ENCODE measurements at places on chromosomes 2 and 18.

DNA sequence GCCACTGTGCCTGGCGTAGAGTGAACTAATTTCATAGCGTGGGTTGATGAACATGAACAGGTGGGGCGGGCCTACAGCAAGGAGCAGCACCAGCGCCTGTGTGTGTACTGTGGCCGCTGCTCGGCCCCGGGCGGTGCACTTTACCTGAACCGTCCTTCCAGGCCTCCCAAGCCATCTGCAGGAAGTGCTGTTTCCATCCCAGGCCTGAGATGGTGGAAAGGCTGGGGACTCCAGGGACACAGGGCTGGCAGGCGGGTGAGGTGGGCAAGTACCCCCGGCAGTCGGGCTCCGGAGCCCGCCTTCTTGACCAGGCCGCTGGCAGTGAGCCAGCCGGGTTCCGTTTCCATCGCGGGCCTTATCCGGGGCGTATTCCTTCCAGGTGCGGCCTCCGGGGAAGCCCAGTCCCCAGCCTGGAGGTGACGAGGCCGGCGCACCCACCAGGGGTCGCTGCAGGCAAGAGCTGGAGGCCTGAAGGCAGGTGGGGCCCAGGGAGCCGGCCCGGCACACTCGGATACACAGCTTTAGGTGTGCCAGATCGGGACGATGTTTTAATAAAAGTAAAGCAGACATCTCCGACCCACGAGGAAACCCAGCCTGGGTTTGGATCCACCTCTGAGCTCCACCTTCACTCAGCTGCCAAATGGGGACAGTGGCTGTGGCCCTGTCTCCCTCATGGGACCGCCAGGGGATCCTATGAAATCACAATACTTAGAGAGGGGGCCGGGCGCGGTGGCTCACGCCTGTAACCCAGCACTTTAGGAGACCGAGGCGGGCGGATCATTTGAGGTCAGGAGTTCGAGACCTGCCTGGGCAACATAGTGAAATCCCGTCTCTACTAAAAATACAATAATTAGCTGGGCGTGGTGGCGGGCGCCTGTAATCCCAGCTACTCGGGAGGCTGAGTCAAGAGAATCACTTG lies 22.7 kb upstream of the PDIA6 start:
- DNase-seq = no peak

GRCh38 chr2:239351687-239352086 lies 49.1 kb downstream of the HDAC4 start:
- no peak for DNase-seq

DNA sequence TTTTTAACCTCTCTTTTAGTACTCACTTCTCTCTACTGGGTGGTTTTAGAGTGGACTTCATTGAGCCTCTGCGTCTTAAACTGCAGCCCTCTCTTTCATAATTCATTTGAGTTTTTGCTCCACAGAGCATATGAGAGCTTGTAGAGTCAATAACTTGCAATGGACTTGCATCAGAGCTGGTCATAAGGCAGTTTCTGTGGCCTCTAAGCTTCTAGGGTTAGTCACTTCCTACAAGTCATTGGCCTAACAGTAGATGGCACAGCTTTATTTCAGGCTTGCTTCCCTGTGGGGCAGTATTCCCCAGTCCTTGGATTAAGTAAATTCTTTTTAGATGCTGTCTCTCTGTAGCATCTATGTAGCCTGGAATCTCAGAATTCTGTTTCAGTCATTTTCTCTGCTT lies 1435.7 kb downstream of the LRP1B start:
- DNase-seq = no peak

DNA sequence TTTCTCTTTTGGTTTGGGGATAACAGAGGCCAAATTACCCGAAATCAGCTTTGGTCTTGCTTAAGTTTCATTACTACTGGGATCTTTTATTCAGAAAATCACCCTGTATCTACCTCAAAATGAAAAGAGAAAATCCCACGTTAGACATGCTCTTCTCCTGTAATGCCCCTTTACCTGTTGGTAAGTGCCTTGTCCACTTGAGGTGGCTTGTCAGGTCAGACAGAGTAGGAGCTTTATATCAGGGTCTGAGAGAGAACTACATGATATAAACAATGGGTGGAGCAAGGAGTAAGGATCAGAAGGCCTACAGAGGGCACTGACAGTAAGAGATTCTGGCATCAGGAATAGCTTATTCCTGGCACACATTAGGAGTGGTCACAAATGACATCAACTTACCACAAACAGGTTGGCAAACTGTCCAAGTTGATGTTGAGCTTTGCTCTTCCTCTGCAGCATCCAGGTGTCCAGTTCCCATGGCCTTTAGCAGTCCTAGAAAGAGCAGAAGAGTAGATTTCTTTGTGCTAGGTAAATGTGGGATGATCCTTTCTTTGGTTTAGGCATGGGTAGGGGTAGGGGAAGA lies at the start of gene REG1B:
Gene REG1B (minus strand): TSS at position 209 of the 580 bp plus-strand sequence. CDS start 381 bp downstream, outside the sequence.
- no peak for DNase-seq

GRCh38 chr2:129887688-129888266 lies 91.7 kb upstream of the RAB6C start:
- DNase-seq = no peak

DNA sequence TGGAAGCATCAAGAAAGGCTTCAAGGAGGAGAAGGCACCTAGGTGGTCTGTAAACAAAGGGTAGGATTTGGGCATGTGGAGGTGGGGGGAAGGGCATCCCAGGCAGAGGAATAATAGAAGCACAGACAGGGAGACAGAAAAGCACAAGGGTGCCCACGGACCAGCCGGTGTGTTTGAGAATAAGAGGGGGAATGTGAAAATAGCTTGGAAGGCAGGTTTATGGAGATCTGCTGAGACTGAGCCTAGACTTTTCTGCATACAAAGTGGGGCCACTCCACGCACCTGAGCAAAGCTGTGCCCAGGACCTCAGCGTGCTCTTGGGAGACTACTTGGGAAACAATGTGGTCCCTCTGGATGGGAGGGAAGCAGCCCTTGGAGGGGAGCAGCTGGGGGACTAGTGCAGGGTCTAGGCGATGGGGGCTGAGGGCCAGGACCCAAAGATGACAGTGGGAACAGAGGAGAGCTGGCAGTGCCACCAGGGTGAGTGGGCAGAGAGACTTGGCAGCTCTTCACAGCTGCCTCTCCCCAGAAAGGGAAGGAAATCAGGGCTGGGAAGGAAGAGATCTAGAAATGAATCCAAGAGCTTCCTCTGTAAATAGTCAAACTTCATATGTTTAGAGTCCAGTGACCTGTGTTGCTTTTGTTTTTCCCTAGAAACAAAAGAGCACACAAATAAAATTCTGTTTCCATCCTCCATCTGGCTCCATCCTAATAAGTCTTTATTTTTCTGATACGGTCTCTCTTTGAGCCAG lies 110.7 kb upstream of the SMAD7 start:
- no peak for DNase-seq

- no peak for DNase-seq
Measured at GRCh38 chr18:23229472-23229871, 94.2 kb downstream of the CABLES1 start.

DNA sequence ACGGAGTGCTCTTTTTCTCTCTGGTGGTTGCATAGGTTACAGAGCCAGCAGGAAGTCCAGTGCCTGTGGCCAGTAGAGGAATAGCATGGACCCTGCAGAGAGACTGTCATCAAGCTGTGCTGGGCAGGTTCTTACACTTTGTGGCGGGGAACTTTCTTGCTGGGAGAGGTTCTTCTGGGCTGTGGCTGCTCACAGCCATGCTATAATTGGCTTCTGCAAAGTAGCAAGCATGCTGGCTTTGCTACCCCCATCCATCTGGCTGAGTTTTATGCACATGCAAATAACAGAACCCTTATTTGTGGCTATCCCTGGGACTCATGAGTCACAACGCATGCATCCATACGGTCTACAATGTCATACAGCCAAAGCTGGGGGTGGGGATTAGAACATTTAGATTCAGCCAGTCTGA lies 68.9 kb downstream of the PLCL1 start:
- peak; percentile 36 for DNase-seq

GRCh38 chr18:78080081-78080480 lies 830.4 kb downstream of the GALR1 start:
- no peak for DNase-seq

GRCh38 chr18:42373584-42373983 lies 418.6 kb downstream of the PIK3C3 start:
- no peak for DNase-seq

DNA sequence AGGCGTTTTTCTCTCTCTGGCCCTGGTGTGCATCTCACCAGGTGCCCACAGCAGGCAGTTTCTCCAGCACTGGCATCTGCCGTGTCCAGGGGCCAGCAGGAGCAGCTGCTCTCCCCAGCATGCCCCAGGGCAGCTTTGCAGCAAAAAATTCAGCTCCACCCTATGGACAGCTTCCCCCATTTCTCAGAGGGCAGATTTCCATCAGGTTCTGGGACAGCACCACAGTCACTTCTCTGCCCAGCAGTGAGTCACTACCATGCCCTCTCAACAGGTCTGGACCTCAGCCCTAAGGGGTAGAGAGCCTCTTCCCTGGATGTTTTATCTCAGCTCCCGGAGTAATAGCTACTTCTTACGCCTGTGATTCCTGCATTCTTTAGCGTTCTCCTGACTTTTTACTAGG lies 170.2 kb upstream of the RAB12 start:
- no peak for DNase-seq

DNA sequence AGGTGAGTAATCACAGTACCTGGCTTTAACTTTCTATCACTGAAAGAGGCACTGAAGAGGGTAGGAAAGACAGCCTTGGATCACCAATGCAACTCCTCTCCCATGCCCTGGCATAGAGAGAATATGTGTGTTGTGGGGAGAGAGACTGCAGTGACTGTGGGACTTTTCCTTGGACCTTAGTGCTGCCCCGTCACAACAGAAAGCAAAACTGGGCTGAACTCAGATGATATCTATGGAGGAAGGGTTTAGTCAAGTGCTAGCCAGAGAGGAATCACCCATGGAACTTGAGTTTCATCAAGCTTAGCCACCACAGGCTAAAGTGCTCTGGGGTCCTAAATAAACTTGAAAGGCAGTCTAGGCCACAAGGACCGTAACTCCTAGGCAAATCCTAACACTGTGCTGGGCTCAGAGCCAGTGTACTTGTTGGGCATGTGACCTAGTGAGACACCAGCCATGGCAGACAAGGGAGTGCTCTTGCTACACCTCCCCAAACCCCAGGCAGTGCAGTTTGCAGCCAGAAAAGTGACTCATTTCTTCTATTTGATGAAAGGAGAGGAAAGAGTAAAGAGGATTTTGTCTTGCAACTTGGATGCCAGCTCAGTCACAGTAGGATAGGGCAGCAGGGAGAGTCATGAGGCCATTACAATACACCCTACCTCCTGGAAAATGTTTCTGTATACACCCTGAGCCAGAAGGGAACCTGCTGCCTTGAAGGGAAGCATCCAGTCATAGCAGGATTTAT lies 105.8 kb upstream of the SPOPL start:
- no peak for DNase-seq

GRCh38 chr18:8754995-8755960 lies 49.9 kb downstream of the MTCL1 start:
- peak; percentile 35 for DNase-seq

DNA sequence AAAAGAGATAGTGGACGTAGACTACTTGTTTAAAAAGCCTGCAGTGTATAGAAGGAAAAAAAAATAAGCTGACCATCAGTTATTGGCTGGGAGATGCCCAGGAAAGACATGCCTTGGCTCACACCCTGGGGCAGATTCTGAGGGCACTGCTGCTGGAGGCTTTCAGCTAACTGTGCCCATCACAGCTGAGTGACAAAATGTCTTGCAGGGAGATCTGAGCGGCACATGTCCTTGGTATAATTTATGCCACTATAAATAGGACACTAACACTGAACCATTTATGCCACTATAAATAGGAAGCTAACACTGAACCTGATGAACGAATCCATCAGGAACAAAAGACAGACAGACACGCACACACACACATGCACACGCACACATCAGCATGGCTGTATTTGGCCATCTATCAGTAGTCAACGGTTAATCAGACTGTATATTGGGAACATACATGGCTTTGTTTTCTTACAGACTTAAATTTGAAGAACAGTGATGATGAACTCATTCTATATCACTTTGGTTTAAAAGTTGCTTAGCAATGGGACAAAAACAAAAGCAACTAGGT lies 68.2 kb upstream of the NOSTRIN start:
- DNase-seq = no peak

DNA sequence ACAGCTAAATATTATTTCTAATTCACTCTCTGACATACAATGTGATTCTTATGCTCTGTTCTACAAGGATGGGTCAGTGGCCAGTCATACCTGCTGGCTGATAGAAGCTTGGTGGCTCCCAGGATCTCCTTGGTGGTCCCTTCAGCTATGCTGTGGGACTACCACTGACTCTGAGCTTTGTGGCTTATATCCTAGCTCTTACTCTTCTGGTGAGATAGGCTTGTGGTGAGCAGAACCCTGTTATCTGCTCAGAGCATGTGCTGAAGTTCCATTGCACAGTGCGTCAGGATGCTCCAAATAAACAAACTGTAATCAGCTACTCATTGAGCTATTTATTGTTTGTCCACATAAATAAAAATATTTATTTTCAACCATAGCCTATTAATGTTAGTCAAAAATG lies 51.7 kb downstream of the MFSD6 start:
- no peak for DNase-seq

DNA sequence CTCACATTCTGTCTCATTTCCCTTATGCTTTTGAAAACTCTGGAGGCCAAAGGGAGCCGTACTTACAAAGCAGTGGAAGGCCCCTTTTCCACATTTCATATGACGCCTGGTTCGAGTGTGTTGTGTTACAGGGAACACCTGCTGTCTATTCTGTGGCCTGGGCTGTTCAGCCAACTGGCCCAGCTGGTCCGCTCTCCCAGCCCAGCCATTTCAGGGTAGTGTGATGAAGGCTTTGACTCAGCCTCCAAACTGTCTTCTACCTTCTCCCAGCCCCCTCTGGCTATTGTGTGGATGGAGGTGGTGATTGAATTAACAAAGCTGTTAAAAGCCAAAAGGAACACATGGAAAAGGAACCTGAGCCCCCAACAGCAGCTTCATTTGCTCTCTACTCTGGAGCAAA lies 233.8 kb downstream of the ICOS start:
- DNase-seq = no peak

- no peak for DNase-seq
Measured at GRCh38 chr18:9688036-9688741, 19.9 kb upstream of the RAB31 start.

DNA sequence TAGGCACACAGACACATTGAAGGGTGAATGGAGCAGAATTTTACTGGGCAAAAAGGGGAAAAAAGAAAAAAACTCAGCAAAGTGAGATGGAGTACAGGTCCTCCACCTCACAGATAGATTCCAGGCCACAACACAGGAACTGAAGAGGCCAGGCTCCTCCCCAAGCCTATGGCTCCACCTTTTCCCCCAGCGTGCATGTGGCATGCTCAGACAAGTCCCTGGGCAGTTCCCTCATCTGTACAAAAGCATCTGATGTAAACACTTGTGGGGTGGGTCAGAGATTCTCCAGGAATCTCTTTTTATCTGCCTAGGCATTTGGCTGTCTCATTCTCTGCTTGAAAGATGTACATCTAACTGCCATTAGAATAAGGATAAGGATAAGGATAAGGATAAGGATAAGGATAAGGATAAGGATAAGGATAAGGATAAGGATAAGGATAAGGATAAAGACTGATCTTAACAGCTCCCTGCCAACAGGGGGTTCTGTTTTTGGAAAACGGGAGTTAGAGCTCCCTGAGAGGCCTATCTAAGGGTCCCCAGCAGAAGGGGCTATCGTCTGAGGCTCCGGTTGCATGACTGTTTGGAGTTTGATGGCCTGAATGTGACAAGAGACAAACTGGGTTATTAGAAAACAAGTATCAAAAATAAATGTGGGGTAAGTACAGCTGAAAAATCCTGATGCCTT lies 17.2 kb upstream of the ASXL3 start:
- peak; percentile 60 for DNase-seq

- no peak for DNase-seq
Measured at GRCh38 chr18:23302851-23303527, 150.1 kb upstream of the RIOK3 start.

- peak; percentile 16 for DNase-seq
Measured at GRCh38 chr2:26807788-26808460, 22.1 kb downstream of the CENPA start.

Measured in HFF-Myc (cell line).